ENCODE measurements at places on chromosomes 2 and 18.

GRCh38 chr2:43041173-43041591 is 185.2 kb downstream of the ZFP36L2 start:
- no peak for DNase-seq

DNA sequence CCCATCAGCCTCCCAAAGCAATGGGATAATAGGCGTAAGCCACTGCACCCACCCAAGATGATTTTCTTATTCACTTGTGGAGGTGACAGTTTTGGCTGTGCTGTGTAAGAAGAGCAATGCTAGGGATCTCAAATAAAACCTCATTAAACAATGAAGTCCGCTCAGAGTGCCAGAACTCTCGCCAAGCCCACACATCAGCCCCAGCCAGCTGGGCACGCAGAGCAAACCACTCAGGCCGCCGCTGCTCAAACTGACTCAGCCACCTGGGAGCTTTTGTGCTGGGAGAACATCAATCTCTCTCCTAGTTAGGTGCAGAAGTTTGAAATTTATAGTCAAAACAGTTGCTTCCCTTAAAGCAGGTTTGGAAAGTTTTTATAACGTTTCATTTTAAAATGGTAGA is 47.6 kb downstream of the RNF152 start:
- DNase-seq, result no peak

DNA sequence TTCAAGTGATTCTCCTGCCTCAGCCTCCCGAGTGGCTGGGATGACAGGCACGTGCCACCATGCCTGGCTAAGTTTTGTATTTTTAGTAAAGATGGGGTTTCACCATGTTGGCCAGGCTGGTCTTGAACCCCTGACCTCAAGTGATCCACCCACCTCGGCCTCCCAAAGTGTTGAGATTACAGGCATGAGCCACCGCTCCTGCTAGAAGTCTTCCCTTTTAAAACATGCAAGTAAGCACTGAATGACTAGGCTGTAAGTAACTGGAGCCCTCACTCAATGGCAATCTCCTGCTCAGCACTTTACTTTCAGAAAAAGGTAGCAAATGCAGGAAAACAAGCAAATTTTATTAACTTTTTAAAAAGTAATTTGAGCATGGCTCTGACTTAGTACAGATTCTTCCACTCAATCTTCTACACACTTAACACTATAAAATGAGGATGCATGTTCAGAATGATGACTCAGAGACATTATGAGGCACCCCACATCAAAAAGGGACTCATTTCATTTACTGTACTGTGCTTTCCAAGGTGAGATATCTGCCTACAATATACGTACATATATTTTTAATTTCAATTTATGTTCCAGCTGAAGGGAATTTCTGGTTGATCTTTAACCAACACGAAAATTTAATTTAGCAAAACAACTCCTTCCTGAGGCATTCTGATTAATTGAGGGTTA is 6.6 kb upstream of the NCK2 start:
- no peak for DNase-seq

GRCh38 chr2:82795446-82795845 is 1663.6 kb downstream of the SUCLG1 start:
- no peak for DNase-seq

GRCh38 chr2:136016836-136017235 is 31.4 kb upstream of the DARS1 start:
- DNase-seq, result no peak

Measured in CD4-positive, alpha-beta T cell treated with Interleukin-1 beta for 1 hour (primary cell).